ENCODE measurements at places on chromosomes 5 and 9. TPM values are rescaled to one million over a fixed set of nuclear protein-coding genes. Genes with fewer than 3 reads are reported as not detected.

DNA sequence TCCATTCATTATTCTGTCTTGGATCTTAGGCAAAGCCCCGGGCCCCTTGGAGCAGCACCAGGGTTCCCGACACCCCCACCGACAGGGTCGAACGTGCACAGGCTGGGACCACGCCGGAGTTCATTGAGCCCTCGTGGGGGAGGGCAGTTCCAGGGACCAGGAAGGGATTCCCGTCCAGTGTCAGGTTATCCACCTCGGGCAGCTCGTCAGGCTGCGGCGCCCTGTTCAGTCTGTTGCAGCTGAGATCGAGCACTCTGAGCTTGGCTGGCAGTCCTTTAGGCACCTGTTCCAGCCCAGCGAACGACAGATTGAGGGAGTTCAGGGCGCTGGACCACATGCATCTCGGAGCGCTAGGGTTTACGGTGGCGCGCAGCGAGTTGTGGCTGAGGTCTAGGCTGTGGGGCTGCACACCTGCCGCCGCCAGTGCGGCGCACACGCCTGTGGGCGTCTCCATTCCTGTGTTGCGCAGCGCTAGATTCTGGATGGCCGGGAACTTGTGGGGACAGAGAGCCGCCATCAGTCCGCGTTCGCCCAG is 1.1 kb downstream of the CD14 start:
- H3K27ac ChIP-seq, result peak overlapping the region; percentile 57
- H3K36me3 ChIP-seq, result no peaks in the 10 kb centered on the region
- DNase-seq, result no peak
- H3K4me1 ChIP-seq, result no peaks in the 10 kb centered on the region
- peak overlapping the region; percentile 60 for H3K4me3 ChIP-seq

DNA sequence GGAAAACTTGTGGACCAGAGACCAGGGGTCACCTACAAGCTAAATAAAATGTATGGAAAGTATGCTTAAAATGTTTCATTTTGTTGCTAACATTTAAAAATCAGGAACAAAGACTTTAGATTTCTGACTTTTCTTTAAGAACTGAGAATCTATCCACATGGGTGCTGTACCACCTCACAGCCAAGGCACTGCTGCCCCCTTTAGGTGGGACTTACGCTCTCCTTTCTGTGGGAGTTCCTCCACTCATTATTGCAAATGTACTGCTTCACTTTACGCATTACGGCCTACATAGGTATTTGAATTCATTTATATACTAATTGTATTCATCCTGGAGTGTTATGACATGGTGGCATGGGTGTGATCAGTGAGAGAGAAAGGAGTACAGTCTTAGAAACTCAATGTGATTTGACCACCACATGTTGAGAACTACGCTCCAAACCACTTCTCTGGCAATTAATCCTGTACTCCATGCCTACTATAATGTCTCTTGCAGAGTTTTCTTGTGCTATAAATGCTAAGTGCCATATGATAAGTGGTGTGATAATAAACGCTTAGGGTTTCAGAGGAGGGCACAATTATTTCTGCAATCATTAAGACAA is 24.7 kb upstream of the CETN3 start:
- H3K27ac ChIP-seq, result no peak overlapping the region
- H3K4me1 ChIP-seq, result no peaks in the 10 kb centered on the region
- no peaks in the 10 kb centered on the region for H3K36me3 ChIP-seq
- DNase-seq, result no peak
- H3K27me3 ChIP-seq, result no peaks in the 10 kb centered on the region
- H3K4me3 ChIP-seq, result no peak overlapping the region

GRCh38 chr5:53116597-53116996 is 7.0 kb upstream of the MOCS2 start:
- no peaks in the 10 kb centered on the region for H3K4me1 ChIP-seq
- no peak overlapping the region for H3K4me3 ChIP-seq
- no peaks in the 10 kb centered on the region for H3K27me3 ChIP-seq
- H3K27ac ChIP-seq, result no peak overlapping the region
- no peak for DNase-seq
- no peaks in the 10 kb centered on the region for H3K36me3 ChIP-seq

Gene DDX4
- not detected for total RNA-seq

DNA sequence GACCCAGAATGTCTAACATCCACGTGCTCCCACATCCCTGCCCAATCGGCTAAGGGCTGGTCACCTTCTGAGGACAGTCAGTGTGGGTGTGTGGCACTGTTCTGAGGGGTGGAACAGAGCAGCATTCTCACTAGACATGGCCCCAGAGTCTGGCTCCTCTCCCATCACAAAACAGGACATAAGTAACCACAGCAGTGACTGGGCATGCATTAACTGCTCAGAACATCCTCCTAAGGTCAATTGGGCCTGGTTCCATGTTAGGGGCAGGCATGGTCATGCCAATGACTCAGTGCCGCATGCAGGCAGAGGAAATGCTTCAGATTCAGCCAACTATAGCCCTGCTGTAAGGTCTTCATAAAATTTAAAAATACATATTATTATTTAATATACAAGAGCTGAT is 12.9 kb downstream of the MACROH2A1 start:
- no peak for DNase-seq
- H3K27me3 ChIP-seq, result no peaks in the 10 kb centered on the region
- H3K27ac ChIP-seq, result peak overlapping the region; percentile 75
- no peak overlapping the region for H3K4me3 ChIP-seq
- H3K4me1 ChIP-seq, result peaks cover 8% of the 10 kb centered on the region

GRCh38 chr5:166441-167372 is 24.6 kb upstream of the LRRC14B start:
- H3K27me3 ChIP-seq, result no peaks in the 10 kb centered on the region
- no peak overlapping the region for H3K27ac ChIP-seq
- H3K4me3 ChIP-seq, result no peak overlapping the region
- H3K36me3 ChIP-seq, result no peaks in the 10 kb centered on the region

GRCh38 chr9:133359399-133360175 is 3.2 kb downstream of the SURF2 start:
- H3K27me3 ChIP-seq, result no peaks in the 10 kb centered on the region
- no peak overlapping the region for H3K27ac ChIP-seq
- no peak overlapping the region for H3K4me3 ChIP-seq
- H3K4me1 ChIP-seq, result no peaks in the 10 kb centered on the region
- peaks cover 54% of the 10 kb centered on the region for H3K36me3 ChIP-seq

Measured in right atrium auricular region (tissue), 2 donors.